ENCODE measurements at places on chromosomes 6 and 20.

GRCh38 chr6:678520-678919 is 14.4 kb downstream of the EXOC2 start:
- no peak for DNase-seq

- DNase-seq = no peak
These were observed 161.5 kb upstream of the CDH4 start for GRCh38 chr20:61090541-61090940.

GRCh38 chr6:163768905-163769304 is 354.4 kb downstream of the QKI start:
- no peak for DNase-seq

- no peak for DNase-seq
These were observed 45.2 kb downstream of the DPPA5 start for GRCh38 chr6:73308712-73309534.

GRCh38 chr6:31053873-31054272 is 43.6 kb downstream of the MUC22 start:
- DNase-seq = no peak

Data from posterior cingulate gyrus (tissue), 11 donors.